ENCODE measurements at places on chromosomes 6 and 20.

DNA sequence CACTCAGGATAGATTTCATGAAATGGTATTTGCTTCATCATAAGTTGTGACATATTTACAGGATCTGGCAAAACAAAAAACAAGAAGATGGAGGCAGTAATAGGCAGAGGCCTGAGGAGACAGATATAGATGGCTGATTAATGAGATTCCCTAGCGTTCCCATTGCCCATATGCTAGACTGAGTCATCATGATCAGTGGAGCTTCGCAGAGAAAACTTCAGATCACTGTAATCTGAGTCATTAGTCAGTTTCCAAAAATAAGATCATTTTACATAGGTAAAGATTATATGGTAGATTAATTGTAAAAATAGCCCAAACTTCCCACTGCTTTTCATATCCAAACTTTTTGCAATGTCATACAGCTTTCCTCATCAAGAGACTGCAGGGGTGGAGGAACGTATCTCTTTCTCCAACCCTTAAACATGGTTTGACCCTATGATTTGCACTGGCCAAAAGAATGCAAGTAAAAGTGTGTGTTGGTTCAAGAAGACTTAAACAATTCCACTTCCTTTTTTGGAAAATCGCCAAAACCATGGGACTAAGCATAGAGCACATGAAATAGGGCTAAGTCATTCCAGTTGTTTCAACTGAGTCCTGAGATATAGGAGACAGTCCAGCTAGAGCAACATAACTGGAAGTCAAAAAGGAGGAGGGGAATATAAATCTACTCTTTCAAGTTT lies 626.0 kb downstream of the RNF144B start:
- no peak for DNase-seq

DNA sequence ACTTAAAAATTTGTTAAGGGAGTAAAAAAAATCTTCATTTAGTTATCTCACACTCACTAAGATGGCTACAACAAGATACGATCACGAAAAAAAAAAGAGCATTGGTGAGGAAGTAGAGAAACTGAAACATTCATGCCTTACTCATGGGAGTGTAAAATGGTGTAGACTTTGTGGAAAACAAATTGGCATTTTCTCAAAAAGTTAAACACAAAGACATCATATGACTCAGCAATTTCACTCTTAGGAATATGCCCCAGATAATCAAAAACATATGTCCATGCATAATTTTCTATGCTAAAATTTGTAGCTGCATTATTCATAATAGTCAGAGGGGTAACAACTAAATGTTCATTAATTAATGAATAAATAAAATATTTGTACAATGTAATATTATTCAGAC lies 120.9 kb upstream of the IRAK1BP1 start:
- DNase-seq = no peak

DNA sequence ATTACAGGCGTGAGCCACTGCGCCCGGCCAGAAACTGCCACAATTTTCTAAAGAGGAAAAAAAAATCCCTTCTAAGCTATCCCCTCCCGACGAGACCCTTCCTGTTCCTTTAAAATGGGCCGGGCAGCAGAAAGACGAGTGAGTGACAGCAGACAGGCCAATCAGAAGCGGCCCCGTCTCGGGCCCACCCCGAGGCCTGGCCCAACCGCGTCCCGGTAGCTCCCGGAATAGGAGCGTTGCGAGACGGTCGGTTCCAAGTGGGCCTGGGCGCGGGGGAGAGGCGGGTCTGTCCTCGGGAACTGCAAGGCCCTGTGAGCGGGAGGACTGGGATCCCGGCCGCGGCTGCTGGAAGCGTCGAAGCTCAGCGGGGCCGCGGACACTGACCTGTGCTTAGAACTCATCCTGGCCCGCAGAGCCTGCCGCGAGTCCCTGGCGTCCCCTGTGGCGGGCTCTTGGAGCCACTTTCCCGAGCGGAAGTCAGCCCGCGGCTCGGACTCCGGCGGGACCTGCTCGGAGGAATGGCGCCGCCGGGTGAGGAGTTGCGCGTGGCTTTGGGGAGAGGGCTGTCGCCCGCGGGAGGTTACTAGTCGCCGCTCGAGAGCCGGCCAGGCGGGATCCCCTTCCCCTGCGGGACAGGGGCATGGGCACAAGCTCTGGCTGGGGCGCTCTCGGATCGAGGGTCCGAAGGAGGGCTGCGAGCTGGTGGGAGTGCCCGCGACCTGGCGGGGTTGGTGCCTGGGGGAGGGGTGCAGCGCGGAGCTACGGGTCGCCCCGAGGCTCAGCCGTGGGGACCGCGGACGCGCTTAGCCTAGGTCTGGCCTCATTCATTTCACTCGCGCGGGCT lies at the start of the genes MROH8 and RPN2:
Gene MROH8 (minus strand): TSS at position 710 of the 844 bp plus-strand sequence.
Gene RPN2 (plus strand): TSS at position 492 of the 844 bp plus-strand sequence. CDS start 27 bp downstream, at position 519.
- DNase-seq = peak; percentile 93

GRCh38 chr6:5522147-5522546 lies 260.8 kb downstream of the FARS2 start:
- no peak for DNase-seq

DNA sequence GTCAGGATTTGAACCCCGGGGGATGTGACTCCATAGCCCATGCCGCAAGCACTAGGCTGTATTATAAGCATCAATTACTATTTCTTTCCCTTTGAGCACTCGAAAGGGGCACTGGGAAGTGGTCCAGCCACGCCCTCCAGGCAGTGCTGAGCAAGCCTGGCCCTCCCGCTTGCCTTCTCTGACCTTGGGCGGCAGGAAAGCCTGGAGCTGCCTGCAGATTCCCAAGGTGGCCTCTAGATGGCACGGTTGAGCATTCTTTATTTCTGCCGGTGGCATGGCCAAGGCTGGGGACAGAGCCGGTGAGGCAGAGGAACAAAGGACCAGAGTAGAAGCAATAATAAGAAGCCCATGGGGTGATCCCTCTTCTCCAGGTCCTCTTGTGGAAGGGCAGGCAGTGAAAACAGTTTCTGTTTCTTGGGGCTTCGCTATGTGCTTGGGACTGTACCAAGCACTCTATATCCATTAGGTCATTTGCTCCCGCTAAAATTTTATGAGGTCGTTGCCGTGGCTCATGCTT lies 32.0 kb downstream of the ARHGAP40 start:
- DNase-seq = peak; percentile 27

DNA sequence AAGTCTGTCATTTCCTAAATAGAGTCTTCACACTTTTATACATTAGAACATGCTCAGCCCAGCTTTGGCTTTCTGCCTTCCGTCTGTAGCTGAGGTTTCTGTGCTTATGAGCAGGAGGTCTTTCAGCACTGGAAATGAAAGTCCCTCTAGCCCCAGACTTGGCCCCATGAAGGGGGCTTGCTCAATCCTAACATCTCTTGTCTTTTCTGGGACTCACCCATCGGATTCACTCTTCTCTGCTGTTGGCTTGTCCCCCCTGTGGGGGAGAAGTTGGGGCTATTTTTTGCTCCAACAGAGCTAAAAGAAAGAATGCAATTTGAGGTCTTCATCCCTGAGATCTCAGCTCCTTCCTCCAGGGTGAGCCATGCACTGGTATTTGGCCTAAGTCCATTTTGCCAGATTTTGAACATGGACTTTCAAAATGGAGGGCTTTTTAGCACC lies 177.7 kb downstream of the MRPL14 start:
- no peak for DNase-seq

DNA sequence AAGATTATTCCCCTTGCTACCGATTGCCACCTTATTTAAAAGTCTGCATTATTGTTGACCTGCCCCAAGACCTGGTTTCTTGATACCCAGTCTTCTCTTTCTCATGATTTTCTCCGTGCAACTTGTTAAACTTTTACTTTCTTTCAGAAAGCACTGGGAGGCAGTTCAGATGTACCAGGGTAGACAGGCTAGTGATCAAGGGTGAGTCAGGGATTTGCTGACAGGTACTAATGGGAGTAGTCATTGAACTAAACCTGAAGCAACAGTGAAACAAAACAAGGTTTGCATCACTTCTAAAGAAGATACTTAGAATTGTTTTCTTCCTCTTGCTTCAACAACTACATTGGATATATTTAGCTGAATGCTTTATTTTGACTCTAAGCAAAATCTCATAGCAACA lies 124.4 kb downstream of the KCNQ5 start:
- DNase-seq = no peak

GRCh38 chr20:16844406-16844805 lies 96.2 kb downstream of the OTOR start:
- no peak for DNase-seq

- DNase-seq = no peak
Observed at GRCh38 chr6:93886416-93886815, 467.1 kb upstream of the EPHA7 start.

GRCh38 chr6:112434896-112435435 lies 87.8 kb downstream of the RFPL4B start:
- DNase-seq = no peak

Data from activated effector memory CD4-positive, alpha-beta T cell treated with Interleukin-2 at 50 U/mL for 16 hours (primary cell).